ENCODE measurements at places on chromosomes 13 and 19. TPM values are rescaled to one million over a fixed set of nuclear protein-coding genes. Genes with fewer than 3 reads are reported as not detected.

CD22 gene
- total RNA-seq = 1.7 TPM

DNA sequence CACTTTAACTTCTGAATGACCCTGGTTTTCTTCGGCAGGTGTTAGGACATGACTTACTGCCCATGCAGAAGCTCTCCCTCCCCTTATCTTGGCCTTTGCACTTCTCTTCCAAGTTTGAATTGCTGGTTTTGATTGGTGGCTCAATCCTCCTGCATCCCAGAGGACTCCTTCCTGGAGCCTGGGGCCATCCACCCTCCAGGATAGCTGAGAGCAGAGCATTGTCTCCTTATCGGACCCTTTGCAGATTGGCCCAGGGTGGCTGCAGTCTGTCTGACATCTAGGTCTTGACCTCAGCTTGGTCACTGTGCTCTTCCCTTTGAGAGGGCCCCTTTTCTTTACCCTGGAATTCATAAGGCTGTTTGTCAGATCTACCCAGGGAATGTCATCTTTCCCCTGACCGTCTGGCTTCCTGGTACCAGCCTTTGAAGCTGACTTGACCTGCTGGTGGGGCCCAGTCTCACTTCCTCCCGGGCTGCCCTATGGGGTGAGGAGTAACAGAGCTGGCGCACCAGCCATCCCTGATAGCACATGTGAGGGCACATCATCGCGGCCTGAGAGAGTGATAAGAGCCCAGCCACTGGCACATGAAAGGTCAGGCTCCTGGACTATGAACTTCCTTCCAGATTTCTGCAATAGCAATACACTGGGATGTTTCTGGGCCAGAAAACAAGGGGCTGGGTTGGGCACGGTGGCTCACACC lies 172.9 kb upstream of the UBL3 start:
- no peak for DNase-seq

DNA sequence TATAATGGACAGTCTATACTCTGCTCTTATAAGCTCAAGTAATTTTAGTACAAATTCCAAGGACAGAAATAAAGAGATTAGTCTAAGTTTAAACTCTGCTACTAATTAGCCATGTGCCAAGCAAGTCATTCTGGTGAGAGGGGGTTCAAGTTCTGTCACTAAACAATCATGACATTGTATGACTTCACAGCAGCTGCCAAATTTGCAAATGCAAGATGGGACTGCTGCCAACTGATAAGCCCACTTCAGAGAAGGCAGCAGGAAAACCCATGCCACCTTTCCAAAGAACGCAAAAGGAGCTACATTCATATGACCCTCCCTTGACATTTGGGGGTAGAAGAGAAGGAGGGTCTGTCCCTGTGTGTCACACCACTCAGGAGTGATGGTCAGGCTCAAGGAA lies 60.7 kb upstream of the RFXAP start:
- no peak for DNase-seq

- DNase-seq = no peak
Measured at GRCh38 chr13:31675440-31675953, 63.8 kb upstream of the RXFP2 start.

- no peak for DNase-seq
Measured at GRCh38 chr13:47334173-47334572, 437.3 kb upstream of the HTR2A start.

DNA sequence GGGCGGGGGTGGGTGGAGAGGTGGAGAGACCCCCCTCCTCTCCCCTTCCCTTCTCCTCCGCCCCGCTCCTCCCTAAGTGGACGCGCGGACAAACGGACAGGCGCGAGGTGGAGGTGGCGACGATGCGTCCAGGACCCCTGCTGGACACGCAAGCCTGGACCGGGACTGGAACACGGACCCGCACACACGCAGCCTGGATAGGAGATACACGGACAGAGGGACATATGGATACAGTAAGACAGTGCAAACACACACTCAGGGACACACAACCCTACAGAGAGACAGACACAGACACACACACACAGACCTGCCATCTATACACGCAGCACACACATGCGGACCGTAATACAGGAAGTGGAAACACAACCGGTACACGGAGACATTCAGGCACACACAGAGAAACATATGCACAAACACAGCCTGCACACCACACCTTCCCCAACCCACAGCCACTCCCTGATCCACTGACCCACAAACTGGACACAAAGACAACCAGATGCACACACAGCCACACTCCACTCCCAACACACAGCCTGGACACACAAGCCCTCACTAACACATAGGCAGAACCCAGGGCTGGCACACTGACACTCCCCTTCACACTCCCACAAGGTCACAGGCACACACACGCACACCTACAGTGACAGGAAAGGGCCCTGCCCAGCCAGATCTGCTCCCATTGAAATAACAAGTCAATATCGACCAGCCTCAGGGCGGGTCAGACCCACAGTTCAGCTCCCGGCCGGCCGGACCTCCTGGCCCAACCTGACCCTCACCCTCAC lies 696 bp upstream of the ERFL start:
- DNase-seq = no peak

DNA sequence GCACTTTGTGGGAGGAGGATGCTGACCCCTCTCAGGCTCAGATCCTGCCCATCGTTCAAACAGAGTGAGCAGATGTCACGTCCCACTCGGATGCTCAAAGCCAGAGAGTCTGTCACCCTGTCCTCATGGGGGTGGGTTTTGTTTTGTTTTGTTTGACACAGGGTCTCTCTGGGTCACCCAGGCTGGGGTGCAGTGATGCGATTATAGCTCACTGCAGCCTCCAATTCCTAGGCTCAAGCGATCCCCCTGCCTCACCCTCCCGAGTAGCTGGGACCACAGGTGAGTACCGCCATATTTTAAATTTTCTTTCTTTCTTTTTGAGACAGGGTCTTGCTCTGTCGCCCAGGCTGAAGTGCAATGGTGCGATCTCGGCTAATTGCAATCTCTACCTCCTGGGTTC lies 4.0 kb downstream of the ADGRE2 start:
- no peak for DNase-seq

DNA sequence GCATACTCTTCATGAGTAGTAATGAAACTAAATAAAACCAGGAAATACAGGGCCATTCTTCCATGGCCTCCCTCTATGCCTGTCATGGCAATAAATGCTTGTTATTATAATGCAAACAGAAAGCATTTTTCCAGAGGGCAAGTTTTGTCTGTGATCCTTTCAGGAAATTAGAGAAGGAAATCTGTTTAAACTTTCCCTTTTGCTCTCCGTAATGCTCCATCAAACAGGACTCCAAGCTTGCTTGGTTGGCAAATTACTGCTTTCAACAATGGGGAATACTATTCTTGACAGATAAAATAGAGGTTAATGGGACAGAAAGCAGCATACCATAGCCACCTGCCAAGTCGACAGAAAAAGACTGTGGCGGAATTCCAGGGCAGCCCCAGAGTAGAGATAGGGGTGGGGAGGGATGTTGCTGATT lies 252.5 kb downstream of the LHFPL6 start:
- DNase-seq = no peak
